ENCODE measurements at places on chromosomes 4 and X.

- DNase-seq: no peak
Measured at GRCh38 chr4:24999392-25000089, 31.2 kb downstream of the LGI2 start.

- no peak for DNase-seq
Measured at GRCh38 chrX:68599256-68600152, 48.0 kb upstream of the STARD8 start.

DNA sequence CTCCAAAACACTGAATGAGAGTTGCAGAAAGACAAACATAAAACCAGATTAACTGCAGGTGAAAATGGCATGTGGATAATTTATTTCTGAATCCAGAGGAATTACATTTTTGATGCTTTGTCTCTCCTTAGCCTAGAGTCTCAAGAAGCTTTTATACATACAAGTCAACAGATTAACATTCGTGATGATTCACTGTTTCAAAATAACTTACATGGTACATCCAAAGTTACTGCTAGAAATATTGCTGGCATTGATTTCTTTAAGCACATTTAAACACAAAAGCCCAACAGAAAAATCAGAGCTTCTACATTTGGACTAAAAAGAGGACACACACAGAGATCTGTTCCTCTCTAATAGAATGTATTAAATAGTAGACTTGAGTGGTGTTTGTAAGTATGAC is 105.6 kb downstream of the AMELX start:
- no peak for DNase-seq

DNA sequence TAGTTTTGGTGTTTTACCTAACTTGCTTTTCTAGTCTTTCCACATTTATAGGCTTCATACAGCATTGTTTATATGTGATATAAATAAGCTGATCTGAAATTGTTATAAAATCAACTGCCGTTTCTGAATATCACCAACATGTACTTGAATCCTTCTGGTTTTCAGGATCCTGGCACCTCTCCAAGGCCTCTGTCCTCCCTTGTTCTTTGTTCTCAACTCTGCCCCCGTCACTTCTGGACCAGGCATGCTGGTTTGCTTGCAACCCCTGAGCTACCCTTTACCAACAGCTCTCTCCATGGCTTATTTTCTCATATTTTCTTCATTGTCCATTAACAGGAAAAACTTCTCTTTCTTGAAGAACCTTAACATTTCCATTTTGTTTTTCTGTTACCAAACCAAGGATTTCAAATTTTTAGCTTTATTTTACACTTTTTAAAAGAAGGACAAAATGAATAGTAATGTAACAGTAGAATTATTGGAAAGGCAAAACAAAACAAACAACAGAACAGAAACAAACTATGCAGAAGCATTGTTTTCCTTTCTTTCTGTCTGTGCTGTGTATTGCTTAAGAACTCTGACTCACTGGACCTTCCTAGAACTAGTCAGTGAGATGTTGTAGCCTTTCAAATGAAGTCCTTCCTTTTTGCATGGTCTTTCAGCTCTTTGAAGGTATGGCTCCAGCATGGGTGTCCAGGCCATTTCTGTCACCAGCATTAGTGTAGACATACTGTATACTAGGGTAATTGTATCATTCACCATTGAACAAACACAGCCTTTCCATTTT is 44.8 kb downstream of the BANK1 start:
- DNase-seq: no peak

DNA sequence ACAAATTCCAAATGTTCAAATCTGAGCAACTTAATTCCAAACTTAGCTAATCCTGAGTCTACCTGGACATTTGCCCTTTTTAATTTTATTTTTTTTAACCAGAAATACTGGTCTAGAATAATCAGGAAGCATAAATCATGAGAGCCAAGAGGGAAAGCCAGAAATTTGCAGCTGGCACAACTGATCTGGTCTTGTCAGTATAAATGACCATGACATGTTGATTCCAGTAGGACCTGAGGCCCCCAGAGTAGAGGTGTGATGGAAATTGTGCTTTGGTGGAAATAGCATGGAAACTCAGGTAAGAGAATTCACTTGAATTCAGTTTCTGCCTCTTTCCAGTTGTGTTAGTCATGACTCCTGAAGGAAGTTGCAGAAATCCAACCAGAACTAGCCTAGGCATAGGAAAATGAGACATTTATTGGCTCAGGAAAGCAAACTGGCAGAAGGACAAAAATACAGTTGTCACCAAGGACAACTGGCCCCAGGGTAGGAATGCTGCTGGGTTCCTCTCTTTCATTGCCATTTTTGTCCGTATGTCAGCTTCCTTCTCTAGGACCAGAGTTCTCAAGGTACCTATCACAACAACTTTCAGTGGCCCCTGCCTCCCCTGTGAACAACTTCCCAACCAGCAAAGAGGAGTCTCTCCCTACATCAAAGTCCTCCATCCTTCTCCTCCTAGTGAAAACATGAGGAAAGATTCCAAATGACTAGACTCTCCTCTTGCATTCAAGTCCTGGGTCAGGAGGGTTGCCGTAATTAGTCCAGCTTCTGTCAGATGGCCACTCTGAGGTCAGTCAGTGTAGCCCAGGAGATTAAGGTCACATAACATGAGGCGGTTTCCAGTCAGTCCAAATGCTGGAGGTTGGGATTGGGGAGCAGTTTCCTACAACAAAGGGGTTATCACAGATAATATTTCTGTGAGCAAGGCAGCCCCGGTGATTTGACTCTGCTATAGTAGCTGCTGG is 29.3 kb upstream of the MYOZ2 start:
- DNase-seq: no peak

DNA sequence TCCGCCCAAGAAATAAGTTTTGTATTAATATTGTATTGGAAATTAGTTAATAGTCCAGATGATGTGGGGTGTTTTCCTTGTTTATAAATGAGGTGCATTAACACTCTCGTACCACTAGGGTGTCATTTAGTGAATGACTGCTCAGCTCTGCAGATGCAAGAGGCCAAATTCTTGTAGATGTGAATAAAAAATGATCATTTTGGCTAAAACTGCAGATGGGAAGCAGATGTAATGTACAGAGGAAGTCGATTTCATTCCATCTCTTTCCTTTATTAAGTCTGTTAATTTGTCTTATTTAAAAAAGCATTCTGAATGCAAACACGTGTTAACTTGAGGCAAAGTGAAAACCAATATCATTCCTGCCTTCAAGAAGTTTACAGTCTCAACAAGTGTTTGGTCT is 108.1 kb downstream of the DHX15 start:
- no peak for DNase-seq
